ENCODE measurements at places on chromosomes 3 and 15. TPM values are rescaled to one million over a fixed set of nuclear protein-coding genes. Genes with fewer than 3 reads are reported as not detected.

SLC22A13 gene
- not detected for total RNA-seq

LRRC2 gene
- total RNA-seq, result 114 TPM

MRPS11 gene
- total RNA-seq, result 75.6 TPM

XCR1 gene
- not detected for total RNA-seq

ECE2 gene
- total RNA-seq, result not detected

GRCh38 chr15:97963779-97964178 is 3.3 kb downstream of the ARRDC4 start:
- H3K4me1 ChIP-seq, result peaks cover 63% of the 10 kb centered on the region
- no peak for DNase-seq
- no peak overlapping the region for H3K4me3 ChIP-seq

GRCh38 chr15:67818464-67818863 is 6.8 kb upstream of the SKOR1 start:
- peaks cover 33% of the 10 kb centered on the region for H3K4me1 ChIP-seq
- no peak overlapping the region for H3K4me3 ChIP-seq

DNA sequence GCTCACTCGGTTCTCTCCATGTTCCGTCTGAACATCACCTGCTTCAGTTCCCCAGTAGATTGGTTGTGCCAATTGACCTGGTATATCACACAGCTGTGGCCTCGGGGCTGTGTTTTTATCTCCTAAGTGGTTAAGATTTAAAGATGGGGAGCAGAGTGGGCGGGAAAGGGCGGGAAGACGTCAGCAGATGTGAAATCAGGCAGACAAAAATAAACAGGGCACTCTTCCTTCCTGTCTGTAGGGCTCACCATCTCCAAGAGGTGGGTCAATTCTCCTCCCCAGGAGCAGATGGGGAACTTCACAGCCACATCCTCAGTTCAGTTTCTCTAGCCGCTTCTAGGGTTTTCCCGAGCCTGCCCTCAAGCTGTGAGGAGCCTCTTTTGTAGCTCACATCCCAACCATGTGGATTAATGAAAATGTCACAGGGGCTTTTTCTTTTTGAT is 26.8 kb upstream of the LIMD1 start:
- peaks cover 47% of the 10 kb centered on the region for H3K4me1 ChIP-seq
- H3K4me3 ChIP-seq, result no peak overlapping the region
- DNase-seq, result no peak
- H3K27ac ChIP-seq, result peak overlapping the region; percentile 57

DNA sequence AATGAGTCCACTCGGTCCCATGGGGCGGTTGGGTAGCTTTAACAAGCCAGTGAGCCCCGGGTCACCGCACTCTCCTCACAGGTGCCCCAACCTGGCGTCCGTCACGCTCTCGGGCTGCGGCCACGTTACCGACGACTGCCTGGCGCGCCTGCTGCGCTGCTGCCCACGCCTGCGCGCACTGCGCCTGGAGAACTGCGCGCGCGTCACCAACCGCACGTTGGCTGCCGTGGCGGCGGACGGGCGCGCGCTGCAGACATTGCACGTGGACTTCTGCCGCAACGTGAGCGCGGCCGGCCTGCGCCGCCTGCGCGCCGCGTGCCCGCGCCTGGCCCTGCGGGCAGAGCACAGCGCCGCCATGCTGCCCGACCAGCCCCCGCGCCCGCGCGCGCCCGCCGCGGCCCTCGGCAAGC is 3.4 kb downstream of the FBXL22 start:
- peak; percentile 88 for DNase-seq
- H3K27ac ChIP-seq, result peak overlapping the region; percentile 93
- no peaks in the 10 kb centered on the region for H3K27me3 ChIP-seq
- H3K36me3 ChIP-seq, result no peaks in the 10 kb centered on the region

DNA sequence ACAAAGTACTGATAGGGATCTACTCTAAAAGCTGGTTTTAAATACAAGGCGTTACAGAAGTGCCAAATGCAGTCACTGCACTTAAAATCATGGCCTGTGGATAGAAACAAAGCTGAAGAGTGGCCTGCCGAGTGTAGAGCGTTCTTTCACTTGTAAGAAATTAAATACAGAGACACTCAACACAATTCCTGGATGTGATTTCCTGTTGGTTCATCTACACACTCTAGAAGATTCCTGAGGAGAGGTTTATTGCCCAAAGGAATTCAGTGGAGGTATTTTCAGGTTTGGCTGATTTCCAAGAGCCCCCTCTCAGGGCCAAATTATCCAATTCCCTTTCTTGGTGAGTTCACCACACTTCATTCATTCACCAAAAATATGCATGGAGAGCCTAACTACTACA is 200.3 kb upstream of the IL12A start:
- H3K27ac ChIP-seq, result peak overlapping the region; percentile 31
- H3K4me1 ChIP-seq, result peaks cover 67% of the 10 kb centered on the region
- no peak for DNase-seq

GRCh38 chr15:98746375-98747155 is 98.2 kb downstream of the IGF1R start:
- no peak for DNase-seq
- H3K4me1 ChIP-seq, result peaks cover 59% of the 10 kb centered on the region
- no peak overlapping the region for H3K27ac ChIP-seq
- no peaks in the 10 kb centered on the region for H3K36me3 ChIP-seq
- no peak overlapping the region for H3K4me3 ChIP-seq
- H3K27me3 ChIP-seq, result no peaks in the 10 kb centered on the region

DNA sequence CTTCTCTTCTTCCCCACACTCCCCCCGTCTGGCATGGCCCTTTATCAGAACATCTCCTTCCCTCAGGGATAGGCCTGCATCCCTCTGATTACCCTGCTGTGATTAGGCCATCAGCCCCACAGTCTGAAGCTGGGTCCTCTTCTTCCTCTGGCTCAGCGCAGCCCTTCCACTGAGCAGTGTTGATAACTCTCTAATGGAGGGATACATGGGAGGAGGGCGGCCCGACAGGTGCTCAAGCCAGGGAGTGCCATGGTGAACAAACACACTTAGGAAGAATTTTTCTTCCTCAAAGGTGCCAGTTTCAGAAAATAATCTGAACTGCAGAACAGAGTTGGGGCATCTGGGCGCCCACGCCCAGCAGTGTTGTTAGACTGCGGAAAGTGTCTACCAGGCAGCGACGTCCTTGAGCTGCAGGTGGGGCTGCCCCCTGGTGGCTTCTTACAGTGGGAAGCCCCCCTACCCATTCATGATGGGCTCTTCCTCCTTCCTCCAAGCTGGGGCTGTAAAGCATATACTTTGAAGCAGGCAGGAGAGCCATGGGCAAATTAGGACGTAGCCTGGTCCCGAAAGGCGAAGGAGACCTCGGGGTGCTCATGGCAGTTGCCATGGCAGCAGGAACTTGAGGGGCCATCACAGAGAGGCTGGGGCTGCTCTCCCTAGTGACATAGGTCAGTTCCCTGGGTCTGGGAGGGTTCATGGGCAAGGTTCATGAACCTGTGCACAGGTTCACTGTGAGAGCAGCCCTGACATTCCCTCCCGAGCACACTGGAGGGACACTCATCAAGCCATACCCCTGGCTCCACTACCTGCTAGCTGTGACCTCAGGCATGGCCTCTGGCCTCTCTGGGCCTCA is 33.2 kb upstream of the NR2C2 start:
- no peaks in the 10 kb centered on the region for H3K27me3 ChIP-seq
- H3K27ac ChIP-seq, result no peak overlapping the region
- no peak for DNase-seq
- peaks cover 16% of the 10 kb centered on the region for H3K36me3 ChIP-seq

- no peak overlapping the region for H3K27ac ChIP-seq
- H3K4me3 ChIP-seq, result no peak overlapping the region
- DNase-seq, result no peak
- no peaks in the 10 kb centered on the region for H3K36me3 ChIP-seq
- no peaks in the 10 kb centered on the region for H3K27me3 ChIP-seq
- peaks cover 51% of the 10 kb centered on the region for H3K4me1 ChIP-seq
Measured at GRCh38 chr15:68629519-68630210, 50.9 kb downstream of the CORO2B start.

GRCh38 chr15:75750261-75751050 is 37.8 kb upstream of the CSPG4 start:
- H3K4me3 ChIP-seq, result no peak overlapping the region
- H3K4me1 ChIP-seq, result no peaks in the 10 kb centered on the region
- no peak for DNase-seq
